ENCODE measurements at places on chromosomes 5 and 9. TPM values are rescaled to one million over a fixed set of nuclear protein-coding genes. Genes with fewer than 3 reads are reported as not detected.
A peak's percentile ranks its signal among the peaks of the same experiment; 100 is the strongest.

The IFNA14 gene
- not detected for total RNA-seq

The CD14 gene
- total RNA-seq = 86.0 TPM

GRCh38 chr5:71666321-71666720, 52.8 kb upstream of the CARTPT start:
- H3K4me1 ChIP-seq = no peaks in the 10 kb centered on the region
- no peak for DNase-seq
- no peaks in the 10 kb centered on the region for H3K27me3 ChIP-seq
- H3K36me3 ChIP-seq = no peaks in the 10 kb centered on the region
- H3K4me3 ChIP-seq = no peak overlapping the region

- no peaks in the 10 kb centered on the region for H3K36me3 ChIP-seq
- H3K27me3 ChIP-seq = no peaks in the 10 kb centered on the region
- no peak overlapping the region for H3K4me3 ChIP-seq
- no peak for DNase-seq
These were observed 424.6 kb upstream of the CDH9 start for GRCh38 chr5:27462936-27463335.

DNA sequence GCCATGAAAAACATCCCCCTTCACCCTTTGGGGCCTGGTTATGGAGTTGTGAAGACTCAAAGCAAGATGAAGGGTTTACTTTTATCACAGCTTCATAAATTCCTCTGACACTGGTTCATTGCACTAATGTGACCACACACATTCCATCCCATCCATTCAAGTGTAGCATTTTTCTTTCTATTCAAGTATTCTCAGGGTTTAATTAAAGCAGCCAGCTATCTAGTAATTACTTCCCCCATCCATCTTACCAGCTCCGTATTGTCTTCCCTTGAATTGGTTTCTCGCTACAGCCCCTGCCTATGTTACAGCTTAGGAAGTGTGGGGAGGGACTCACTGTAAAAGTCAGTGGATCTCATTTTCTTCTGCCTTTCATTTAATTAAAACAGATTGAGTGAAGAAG, 387.0 kb upstream of the RFX3 start:
- H3K27me3 ChIP-seq = no peaks in the 10 kb centered on the region
- H3K36me3 ChIP-seq = no peaks in the 10 kb centered on the region
- H3K4me3 ChIP-seq = no peak overlapping the region
- no peak for DNase-seq

The IL3 gene
- total RNA-seq = not detected

DNA sequence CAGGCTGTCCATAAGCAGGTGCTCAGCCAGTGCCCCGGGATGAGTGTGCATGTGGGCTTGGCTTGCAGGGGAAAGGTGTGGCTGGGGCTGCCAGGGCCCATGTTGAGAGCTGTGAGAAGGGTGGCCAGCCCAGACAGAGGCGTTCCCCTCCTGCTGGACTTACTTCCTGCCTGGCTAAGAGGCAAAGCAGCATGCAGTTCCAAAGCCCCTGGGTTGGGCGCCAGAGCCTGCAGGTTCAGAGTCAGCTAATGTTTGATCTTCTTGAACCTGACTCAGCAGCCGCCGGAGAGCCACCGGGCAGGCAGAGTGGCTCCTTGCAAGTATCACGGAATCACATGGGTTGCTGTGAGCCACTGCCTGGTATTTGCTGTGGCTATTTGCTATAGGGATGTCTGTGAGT, 168.4 kb upstream of the MAP1B start:
- H3K4me3 ChIP-seq = no peak overlapping the region
- no peaks in the 10 kb centered on the region for H3K36me3 ChIP-seq
- no peak for DNase-seq
- H3K4me1 ChIP-seq = no peaks in the 10 kb centered on the region

- H3K36me3 ChIP-seq = peaks cover 8% of the 10 kb centered on the region
- DNase-seq = peak; percentile 57
- H3K27ac ChIP-seq = no peak overlapping the region
- H3K4me1 ChIP-seq = peaks cover 32% of the 10 kb centered on the region
These were observed 1.4 kb upstream of the CAMSAP1 start for GRCh38 chr9:135908754-135909204.

- no peaks in the 10 kb centered on the region for H3K36me3 ChIP-seq
- no peak overlapping the region for H3K27ac ChIP-seq
- H3K4me3 ChIP-seq = no peak overlapping the region
- H3K27me3 ChIP-seq = no peaks in the 10 kb centered on the region
- no peaks in the 10 kb centered on the region for H3K4me1 ChIP-seq
These were observed 9.3 kb upstream of the EDIL3 start for GRCh38 chr5:84393969-84394368.
